ENCODE measurements at places on chromosomes 7 and 10. TPM values are rescaled to one million over a fixed set of nuclear protein-coding genes. Genes with fewer than 3 reads are reported as not detected.

ACSM6 gene
- not detected for total RNA-seq

PRLHR gene
- not detected for total RNA-seq

GDF2 gene
- not detected for total RNA-seq

ANKRD61 gene
- total RNA-seq: not detected

PPP1R3A gene
- not detected for total RNA-seq

HABP2 gene
- total RNA-seq: not detected

CCDC3 gene
- total RNA-seq: 0.61 TPM

CLDN12 gene
- total RNA-seq: 7.1 TPM

NPSR1 gene
- not detected for total RNA-seq

ADCY1 gene
- total RNA-seq: 0.61 TPM

TMEM140 gene
- 22.3 TPM for total RNA-seq

CPA5 gene
- not detected for total RNA-seq

SLC18A2 gene
- total RNA-seq: not detected

FOXK1 gene
- total RNA-seq: 32.2 TPM

C10orf90 gene
- not detected for total RNA-seq

CRHR2 gene
- not detected for total RNA-seq

PRKAR2B gene
- total RNA-seq: 33.5 TPM

CLDN3 gene
- 0.32 TPM for total RNA-seq

CHRM2 gene
- total RNA-seq: not detected

HGF gene
- 1.8 TPM for total RNA-seq

HOXA6 gene
- total RNA-seq: 2.6 TPM

FAM25C gene
- total RNA-seq: not detected

COL17A1 gene
- total RNA-seq: 0.65 TPM

ARL4A gene
- total RNA-seq: 77.8 TPM

RBP3 gene
- not detected for total RNA-seq

ANKRD22 gene
- total RNA-seq: not detected

FAM3C gene
- 45.4 TPM for total RNA-seq

LRRC4 gene
- total RNA-seq: 0.32 TPM

LRGUK gene
- total RNA-seq: 0.76 TPM

AZGP1 gene
- total RNA-seq: not detected

TBRG4 gene
- 82.8 TPM for total RNA-seq

UCMA gene
- not detected for total RNA-seq

MET gene
- total RNA-seq: 77.7 TPM

NXPH1 gene
- total RNA-seq: not detected

ANXA8 gene
- total RNA-seq: not detected

ZNF783 gene
- total RNA-seq: 5.3 TPM

VAX1 gene
- total RNA-seq: not detected

GNAT3 gene
- total RNA-seq: not detected

PARG gene
- total RNA-seq: 28.3 TPM

VIPR2 gene
- total RNA-seq: not detected

RELN gene
- 1.6 TPM for total RNA-seq

All from epithelial cell of umbilical artery (primary cell).